ENCODE measurements at places on chromosomes 2 and 18. TPM values are rescaled to one million over a fixed set of nuclear protein-coding genes. Genes with fewer than 3 reads are reported as not detected.

- DNase-seq = no peak
Measured at GRCh38 chr18:42659187-42659586, 456.3 kb downstream of the RIT2 start.

C1QL2 gene
- 0.41 TPM for total RNA-seq

DNA sequence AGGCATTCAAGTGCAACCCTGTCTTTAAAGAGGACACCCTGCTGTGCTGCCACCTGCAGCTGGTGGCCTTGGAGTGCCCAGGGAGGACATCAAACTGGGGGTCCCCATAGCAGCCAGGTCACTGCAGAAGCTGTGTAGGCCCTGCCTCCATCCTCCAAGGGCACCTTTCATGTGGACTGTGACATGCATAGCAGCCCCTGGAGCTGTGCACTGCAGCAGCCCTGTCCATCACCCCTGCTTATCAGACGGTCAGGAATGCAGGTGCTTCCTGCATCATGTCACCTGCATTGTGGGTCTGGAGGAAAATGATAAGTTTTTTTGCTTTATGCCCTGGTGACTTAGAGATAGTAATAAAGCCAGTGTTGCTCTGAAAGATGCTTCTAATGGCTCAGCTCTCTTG lies 155.7 kb downstream of the DYSF start:
- DNase-seq = no peak

FSIP2 gene
- total RNA-seq = 2.0 TPM

DYSF gene
- total RNA-seq = 0.82 TPM

DNA sequence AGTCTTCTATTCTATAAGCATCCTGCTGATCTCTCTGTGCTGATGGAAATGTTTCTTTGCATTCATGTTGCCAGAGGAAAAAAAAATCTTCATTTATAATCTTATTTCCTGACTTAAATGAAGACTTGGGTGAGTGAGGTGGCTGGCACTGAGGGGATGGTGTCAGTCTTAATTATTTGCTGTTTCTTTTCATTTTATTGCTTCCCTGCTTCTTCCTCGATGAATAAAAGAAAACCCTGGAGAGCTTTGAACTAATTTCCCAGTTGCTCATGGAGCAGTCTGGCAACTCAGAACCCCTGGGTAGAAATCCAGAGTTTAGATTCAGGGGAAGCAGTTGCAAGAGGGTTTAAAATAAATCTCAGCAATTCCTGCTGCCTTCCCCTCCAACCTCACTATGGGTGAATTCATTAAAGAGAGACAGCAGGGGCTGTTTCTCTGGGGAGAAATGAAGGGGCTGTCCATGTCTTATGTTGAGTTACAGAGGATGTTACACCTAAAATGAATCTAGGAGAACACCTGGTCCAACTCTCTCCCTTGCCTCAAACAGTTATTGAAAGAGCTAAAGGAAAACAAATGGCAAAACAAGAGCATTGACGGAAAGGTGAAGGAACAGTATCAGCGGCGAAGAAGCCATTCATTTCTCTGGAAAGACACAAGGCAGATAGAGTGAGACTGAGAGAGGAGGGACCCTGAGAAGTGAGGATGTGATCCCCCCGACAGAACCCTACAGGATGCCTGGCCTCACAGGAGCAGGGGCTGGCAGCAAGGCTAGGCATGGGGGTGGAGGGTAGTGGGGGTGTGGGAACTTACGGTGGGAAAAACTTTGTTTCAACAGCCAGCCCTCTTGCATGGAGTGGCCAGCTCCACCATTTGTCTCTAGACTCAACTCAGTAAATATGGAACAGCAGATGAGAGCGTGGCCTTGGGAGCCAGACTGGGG lies 41.0 kb downstream of the SP110 start:
- DNase-seq = no peak

GRCh38 chr2:20621366-20622295 lies 29.3 kb downstream of the HS1BP3 start:
- DNase-seq = no peak

CNTNAP5 gene
- total RNA-seq = 30.6 TPM

ESCO1 gene
- total RNA-seq = 43.2 TPM

DNA sequence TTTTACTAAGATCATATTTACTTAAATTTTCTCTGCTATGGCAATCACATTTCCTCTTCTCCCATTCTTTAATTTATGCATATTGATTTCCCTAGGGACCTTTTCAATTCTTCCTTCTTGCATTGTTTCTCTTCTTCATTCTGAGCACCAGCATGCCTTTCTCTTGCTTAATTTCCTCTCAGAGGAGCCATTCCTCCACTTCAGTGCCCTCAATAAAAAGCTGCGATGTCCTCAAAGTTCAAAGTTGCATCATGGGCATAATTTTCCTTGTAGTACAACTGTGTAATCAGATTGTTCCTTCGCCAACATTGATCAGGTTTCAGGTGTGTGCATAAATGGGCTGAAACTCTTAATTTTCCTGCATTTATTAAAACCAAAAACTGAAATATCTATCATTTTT lies 21.8 kb upstream of the CD226 start:
- no peak for DNase-seq

DNA sequence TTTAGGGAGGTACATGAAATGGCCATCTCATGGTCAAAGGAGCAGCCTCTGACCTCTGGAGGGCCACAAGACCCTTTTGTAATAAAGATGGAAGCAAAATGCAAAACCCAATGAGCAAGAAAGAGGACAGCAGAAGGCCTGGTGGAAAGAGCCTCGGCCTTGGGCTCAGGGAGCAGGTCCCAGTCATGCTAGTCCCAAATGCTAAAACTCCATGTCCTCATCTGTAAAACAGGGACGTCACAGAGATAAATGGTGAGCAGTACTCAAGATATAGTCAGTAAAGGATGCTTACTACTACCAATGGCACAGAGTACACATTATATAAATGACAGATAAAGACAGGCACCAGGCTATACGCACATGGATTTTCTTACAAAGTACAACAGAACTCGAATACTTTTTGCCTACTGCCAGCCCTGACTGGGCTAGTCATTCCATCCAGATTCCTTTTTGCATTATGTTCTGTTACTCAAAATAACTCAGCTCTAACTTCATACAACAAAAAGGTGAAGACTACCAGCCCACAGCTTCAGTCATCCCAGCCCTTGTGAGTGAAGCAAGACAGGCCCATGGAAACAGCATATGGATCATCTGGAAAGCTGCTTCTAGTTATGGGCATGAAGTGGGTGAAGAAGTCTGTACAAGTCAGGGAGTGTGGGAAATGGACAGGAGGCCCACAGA lies 64.9 kb upstream of the TFCP2L1 start:
- DNase-seq = no peak

- no peak for DNase-seq
Measured at GRCh38 chr18:47552783-47553182, 301.3 kb upstream of the SKOR2 start.

DNA sequence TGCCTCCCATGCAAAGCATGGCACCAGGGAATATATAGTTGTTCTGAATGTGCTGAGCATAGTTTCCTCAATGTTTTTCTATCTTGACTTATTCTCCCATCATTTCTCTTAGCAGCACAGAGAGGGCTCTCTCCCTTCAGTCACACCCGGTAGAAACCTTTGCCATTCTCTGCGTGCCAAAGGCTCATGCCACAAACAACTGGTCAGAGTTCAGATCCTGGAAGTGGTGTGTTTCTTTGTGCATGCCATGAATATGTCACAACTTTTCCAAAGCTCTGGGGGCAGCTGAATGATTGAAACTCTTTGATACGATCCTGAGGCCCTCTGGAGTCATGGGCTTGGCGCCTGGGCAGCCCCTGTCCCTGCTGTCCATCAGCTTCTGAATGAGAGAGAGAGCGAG lies 28.0 kb upstream of the EDAR start:
- no peak for DNase-seq

- DNase-seq = no peak
Measured at GRCh38 chr2:219638948-219639755, 11.7 kb downstream of the SLC4A3 start.

TMEM200C gene
- 23.2 TPM for total RNA-seq

AQP4 gene
- 57.9 TPM for total RNA-seq

GPR39 gene
- 2.9 TPM for total RNA-seq

DNA sequence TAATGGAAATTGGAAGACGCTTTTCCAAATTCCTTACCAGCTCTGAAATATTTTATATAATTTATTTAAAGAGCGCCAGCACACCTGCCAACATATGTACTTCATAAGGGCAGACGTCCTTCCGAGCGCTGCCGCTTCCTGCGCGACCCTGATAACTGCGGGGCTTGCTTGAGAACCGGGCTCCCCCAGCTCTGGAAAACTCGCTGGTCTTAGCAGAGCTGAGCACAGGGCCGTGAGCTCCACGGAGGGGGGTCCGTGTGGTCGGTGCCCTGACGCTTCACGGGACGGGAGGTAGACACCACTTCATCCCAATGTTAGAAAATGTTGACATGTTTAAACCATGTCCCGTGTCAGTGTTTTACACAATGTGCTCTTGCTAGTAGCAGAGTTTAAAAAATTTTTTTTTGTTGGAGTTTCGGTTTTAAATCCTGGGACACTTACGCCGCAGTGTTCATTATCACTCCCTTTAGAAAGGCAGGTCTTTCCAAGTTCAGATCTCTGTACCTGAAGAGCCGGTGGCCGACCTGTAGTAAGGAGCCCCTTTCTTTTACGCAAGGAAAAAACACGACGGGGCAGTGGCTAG lies 1.6 kb downstream of the NFATC1 start:
- DNase-seq = no peak

DNA sequence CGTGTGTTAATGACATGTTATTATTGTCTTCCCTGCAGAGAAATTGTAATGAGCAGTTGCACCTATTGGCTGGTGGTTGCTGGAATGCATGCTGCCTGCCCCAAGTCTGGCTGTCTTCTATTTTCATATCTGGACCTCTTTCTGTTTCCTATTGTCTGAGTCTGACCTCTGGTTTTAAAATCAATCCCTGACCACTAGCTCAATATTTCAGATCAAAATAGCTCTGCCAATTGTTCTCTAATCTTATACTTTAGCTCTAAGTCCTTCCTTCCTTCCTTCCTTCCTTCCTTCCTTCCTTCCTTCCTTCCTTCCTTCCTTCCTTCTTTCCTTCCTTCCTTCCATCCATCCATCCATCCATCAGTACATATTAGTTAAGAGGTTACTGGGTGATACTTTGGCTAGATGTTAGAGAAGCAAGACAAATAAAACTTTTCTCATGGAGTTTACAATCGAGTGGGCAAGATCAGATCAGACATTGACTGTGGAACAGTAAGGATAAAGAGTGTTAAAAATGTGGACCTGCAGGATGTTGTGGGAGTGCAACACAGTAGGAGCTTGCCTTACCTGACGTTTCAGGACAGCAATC lies 417.1 kb downstream of the SOCS6 start:
- DNase-seq = no peak

DNA sequence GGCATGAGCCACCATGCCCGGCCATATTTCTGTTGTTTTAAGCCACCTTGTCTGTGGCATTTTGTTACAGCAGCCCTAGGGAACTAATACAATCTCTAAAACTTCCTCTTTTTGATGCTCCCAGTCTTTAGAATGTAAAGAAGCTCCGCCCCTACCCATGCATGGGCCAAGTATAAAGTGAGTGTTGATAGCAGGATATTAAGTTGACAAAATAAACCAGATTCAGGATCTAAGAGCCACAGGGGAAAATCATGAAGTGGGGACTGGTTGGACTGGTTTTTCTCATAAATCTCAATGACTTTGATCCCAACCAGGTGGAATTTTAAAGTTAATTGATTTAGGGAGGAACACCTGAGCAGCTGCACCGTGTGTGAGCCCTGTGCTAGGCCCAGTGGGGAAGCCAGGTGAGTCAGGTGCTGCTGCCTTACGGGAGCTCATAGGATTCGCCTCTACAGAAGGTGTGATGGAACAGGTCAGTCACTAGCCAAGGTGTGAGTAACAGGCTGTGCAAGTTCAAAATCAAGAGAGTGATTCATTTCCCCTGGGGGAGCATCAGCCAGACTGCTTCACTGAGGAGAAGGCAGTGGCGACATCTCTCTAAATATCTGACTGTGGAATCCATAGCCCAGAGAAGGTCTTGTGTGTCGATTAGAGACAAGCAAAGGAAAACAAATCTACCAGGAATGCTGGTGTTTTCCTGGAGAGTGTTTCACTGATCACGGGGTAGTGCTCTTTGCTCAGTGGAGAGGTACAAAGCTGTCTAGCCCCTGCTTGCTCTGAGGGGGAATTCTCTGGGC lies 63.0 kb upstream of the MSH2 start:
- DNase-seq = no peak

GRCh38 chr2:36348721-36349120 lies 6.9 kb upstream of the CRIM1 start:
- no peak for DNase-seq

DTNA gene
- total RNA-seq = 46.5 TPM

- peak; percentile 21 for DNase-seq
Measured at GRCh38 chr2:66305718-66306117, 129.2 kb upstream of the MEIS1 start.

GRCh38 chr2:39731546-39731945 lies 47.5 kb downstream of the THUMPD2 start:
- DNase-seq = no peak

PTPRN gene
- 24.5 TPM for total RNA-seq

- DNase-seq = peak; percentile 23
Measured at GRCh38 chr2:121529439-121530211, 1.1 kb upstream of the RNU4ATAC start.

DNA sequence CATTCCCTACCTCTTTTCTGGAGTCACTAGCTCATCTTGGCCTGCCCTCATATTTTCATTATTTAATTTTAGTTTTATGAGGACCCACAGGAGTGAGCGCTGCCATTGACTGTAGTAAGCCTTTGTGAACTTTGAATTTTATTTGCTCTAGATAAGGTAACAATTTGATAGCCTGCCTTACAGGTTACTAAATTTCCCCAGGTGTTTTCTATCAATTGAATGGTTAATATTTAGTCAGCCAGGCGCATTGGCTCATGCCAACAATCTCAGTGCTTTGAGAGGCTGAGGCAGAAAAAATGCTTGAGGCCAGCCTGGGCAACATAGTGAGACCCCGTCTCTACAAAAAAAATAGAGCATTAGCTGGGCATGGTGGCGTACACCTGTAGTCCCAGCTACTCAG lies 50.2 kb downstream of the DAW1 start:
- no peak for DNase-seq

DNA sequence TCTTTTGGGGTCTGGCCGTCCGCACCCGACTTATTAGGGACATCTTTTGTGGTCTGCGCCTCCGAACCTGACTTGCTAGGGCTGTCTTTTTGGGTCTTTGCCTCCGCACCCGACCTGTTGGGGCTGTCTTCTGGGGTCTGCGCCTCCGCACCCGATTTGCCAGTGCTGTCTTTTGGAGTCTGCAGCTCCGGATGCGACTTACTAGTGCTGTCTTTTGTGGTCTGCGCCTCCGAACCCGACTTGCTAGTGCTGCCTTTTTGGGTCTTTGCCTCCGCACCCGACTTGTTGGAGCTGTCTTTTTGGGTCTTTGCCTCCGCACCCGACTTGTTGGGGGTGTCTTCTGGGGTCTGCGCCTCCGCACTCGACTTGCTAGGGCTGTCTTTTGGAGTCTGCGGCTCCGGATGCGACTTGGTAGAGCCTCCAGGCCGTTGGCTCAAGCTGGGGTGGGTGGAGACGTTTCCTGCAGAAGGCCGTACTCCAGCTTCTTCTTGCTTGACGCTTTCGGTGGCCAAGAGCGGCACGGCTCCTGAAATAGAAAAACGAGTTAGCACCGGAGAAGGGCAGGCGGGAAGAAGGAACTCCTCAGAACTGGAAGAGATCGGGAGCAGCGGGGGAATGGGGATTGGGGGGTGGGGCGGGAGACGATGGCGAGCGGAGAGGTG lies 498 bp downstream of the TGOLN2 start:
- no peak for DNase-seq
